Fibroblast of skin of scalp (primary cell): ENCODE measurements at places on chromosomes 5 and 9.

- no peak for DNase-seq
Measured at GRCh38 chr9:27880635-27881034, 307.4 kb upstream of the C9orf72 start.

- peak; percentile 20 for DNase-seq
Measured at GRCh38 chr5:140038373-140038957, 4.6 kb downstream of the NRG2 start.

GRCh38 chr9:93955111-93955980 is at the start of gene BARX1:
Gene BARX1, minus strand, starts transcription at chr9:93955355. Its CDS starts 209 bp downstream, at chr9:93955146.
- DNase-seq: no peak

DNA sequence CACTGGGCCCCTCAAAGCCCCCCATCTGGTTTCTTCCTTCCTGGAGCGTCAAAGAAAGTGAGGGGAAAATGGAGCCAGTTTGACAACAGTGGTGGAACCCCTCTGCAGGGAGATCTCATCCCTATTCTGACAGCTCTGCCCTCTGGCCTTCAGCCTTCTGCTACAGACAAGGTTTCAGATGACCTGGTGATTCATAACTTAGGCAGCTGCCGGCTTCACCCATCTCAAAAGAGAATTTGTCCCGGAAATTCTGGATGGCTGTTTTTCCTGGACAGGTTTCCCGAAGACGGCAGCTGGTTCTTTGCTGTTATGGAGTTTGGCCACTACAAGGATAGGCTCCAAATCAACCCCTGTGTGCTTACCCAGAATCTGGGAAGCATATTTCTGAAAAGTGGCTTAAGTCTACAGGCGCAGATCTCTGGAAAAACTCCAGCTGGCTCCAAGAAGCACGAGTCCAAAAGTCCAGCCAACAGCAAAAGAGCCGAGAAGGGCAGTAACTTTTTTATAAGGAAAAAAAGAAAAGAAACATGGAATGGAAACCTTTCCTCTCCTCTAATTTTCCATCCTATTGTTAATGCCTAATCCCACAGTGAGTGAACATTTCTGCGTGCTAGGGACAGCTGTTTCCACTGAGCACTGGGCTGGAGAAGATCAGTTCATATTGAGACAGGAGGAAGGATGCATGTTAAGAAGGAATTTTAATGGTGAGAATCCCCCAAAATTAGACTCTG is 54.5 kb downstream of the ZNF366 start:
- peak; percentile 86 for DNase-seq

- DNase-seq: no peak
Measured at GRCh38 chr9:111873901-111874300, 22.7 kb upstream of the UGCG start.

DNA sequence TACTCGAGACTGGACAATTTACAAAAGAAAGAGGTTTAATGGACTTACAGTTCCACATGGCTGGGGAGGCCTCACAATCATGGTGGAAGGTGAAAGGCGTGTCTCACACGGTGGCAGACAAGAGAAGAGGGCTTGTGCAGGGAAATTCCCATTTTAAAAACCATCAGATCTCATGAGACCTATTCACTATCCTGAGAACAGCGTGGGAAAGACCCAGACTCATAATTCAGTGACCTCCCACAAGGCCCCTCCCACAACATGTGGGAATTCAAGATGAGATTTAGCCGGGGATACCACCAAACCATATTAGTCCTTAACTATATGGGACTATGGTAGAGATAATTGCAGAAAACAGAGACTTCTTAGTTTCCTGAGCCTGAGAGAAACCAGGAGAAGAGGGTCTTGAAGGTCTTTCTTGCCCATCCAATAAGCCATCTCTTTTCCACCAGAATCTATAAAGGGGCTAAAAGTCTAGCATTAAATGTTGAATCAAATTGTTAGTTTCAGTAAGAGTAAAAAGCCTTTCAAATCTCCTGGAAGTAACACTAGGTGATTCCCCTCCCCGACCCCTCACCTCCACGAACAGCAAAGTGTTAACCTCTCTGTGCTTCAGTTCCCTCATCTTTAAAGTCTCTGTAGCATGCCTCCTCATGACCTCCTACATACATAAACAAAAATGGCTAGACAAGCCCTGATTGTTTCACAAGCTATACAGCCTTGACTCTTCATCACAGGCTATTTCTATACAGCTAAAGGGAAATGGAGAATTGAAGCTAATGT is 259.1 kb downstream of the TMEM167A start:
- DNase-seq: no peak

- no peak for DNase-seq
Measured at GRCh38 chr5:87411586-87411972, 1.2 kb downstream of the CCNH start.

GRCh38 chr9:80948876-80949275 is 740.5 kb downstream of the TLE1 start:
- DNase-seq: no peak

GRCh38 chr9:92381775-92382174 is 22.6 kb downstream of the OGN start:
- DNase-seq: no peak

- DNase-seq: no peak
Measured at GRCh38 chr9:77435277-77435676, 212.8 kb downstream of the GNA14 start.

GRCh38 chr5:111854186-111854585 is 97.2 kb upstream of the NREP start:
- peak; percentile 28 for DNase-seq

GRCh38 chr5:9059920-9060691 is 485.8 kb downstream of the SEMA5A start:
- DNase-seq: peak; percentile 94

- DNase-seq: no peak
Measured at GRCh38 chr5:10518347-10518746, 45.5 kb upstream of the ANKRD33B start.

GRCh38 chr5:131756942-131757341 is 39.9 kb downstream of the FNIP1 start:
- DNase-seq: no peak

GRCh38 chr9:75200892-75201470 is 112.7 kb downstream of the OSTF1 start:
- peak; percentile 37 for DNase-seq

DNA sequence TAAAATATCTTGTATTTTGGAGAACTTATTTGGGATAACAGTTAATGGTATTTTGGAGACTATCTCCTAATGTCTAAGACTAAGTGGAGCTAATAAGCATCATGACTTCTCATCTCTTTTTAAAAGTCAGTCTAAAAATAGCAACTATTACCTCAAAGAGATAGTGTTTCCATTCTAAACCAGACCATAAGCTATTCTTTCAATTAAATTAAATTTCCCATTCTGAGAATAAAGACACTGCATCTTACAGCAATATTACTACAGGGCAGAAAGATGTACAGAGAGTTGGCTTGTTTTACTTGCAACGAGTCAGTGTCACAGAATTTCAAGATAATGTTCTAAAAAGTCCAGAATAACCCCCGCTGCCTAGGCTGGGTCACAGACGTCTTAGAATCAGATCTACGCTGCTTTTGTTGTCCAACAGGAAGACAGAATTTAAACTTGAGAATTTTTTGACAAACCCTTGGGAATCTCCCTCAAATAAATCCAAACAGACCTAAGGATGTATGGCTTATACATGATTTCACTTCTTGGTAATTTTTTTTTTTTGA is 98.9 kb downstream of the USP20 start:
- DNase-seq: peak; percentile 38

GRCh38 chr9:126316085-126316655 is 10.5 kb upstream of the MVB12B start:
- no peak for DNase-seq

DNA sequence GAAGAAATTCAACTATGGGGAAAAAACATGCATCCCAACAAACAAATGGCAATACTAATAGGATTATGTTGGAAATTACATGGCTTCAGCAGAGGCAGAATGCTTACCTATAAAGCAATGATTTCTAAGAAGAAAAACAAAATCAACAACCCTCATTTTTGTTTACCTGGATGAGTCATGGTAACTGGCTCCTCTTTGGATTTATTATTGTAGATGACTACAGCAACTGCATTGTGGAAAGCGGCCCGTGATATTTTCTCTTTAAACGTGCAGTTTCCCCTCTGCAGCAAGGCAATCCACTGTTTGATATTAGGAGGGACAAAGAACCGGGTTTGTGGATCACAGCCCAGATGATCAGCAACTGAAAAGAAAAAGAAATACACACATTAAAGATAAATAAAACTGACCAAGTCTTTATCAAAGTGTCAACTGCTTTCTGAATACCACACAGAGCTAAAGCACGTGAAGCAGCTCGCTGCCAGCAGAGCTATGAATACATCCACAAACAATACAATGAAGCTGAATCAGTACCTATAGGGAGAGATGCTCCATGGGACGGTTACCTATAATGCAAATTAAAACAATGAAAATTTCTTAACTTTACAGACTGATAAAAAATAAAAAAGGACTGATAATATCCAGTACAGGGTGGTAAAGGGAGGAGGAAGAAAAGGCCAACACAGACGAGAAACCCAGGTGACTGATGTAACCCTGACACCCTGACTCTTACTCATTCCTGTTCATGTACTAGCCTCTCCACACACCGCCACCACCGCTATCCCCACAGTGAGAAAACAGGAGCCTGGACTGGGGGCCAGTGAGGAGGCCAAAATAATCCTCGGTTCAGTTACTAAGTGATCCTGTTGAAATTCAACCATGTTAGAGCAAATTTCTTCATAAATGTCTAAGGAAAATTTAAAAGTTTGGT is 31.0 kb downstream of the RNF130 start:
- no peak for DNase-seq

DNA sequence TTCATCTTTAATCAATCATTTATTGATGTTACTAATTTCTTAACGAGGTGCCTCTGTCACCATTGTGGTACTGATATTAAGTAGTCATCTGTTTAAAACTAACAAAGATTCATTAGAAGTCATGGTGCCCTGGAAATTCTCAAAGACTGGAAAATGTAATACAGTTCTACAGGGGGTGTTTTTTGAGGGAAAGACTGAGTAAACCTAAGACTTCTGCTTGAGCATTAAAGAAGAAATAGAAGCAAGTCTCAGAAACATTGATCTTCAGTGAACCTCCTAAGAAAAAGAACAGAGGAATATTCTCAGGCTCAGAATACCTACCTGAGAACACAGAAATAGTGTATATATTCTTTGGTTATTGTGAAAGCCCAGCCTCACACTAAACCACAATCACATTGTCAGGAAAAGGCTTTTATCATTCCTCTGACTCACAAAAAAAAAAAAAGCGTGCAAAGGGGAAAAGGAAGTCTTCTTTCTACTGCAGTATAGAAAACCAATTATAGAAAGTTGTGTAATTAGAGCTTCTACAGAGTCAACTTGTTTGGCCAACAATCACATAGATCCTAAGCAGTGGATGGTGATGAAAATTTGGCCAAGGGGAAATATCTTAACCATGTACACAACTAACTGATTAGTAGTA is 60.8 kb downstream of the HINT1 start:
- no peak for DNase-seq

- peak; percentile 11 for DNase-seq
Measured at GRCh38 chr5:133754575-133755169, 142.3 kb upstream of the FSTL4 start.

DNA sequence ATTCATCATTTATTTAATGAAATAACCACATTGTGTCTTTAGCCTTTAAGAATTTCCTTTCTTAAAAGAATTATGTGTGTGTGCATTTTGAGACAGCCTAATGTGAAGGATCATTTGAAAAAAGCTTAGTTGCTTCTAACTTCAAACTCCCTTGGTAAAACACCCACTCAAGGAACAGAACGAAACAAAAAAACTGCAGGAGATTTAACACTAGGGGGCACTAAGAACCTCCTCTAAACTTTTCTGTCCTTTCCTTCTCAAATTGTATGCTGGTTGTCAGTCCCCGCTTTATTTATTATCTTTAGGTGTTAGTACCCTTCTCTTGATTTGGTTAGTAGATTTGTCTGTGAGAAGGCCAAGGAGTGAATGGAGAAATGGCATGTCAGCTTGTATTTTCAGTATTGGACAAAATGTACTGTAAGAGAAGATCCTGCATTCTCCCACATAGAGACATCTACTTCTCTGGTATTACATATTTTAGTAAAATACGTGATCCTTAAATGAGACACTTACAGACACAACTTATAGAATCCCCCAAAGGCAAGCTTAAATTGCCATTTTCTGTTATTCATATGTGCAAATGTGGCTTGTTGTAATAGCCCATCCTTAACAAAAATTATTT is 229.7 kb downstream of the MRPS30 start:
- peak; percentile 17 for DNase-seq

DNA sequence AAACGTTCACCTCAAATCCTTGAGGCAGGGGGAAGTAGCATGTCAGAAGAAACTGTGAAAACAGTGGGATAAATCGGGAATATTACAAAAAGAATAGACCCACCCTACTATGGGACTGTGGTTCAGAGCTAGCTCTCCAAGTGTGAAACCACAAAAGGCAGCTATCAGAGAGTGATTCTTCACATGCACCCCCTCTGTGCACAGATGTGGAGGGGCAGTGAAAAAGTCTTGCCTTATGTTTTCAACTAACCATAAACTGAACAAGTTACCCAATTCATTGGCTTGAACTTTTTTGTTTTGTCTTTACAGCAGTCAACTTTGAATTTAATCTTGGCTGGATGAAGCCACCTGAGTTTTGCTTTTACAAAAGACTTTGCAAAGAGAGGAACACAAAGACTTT is 98.8 kb upstream of the NR4A3 start:
- no peak for DNase-seq

- DNase-seq: peak; percentile 80
Measured at GRCh38 chr5:34410411-34411139, 245.6 kb upstream of the RAI14 start.

DNA sequence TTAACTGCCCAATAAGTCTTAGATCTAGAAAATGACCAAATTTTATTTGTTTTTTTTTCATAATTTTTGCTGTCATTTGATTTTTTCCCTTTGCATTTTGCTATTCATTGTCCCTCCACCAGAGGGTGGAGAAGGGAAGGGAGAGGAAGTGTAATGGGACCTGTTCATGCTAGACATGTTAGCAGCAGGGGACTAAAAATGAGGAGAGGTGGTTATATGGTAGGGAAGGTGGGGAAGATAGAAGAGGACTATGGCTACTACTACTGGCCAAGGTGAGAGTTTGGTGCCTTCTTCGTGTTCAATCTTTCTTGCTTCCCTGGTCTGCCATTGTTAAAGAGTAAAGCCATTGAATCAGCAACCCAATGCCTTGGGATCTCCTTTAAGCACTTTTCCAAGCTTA is 6.4 kb downstream of the GRIA1 start:
- DNase-seq: peak; percentile 62

GRCh38 chr5:153555420-153556114 is 65.1 kb downstream of the GRIA1 start:
- DNase-seq: no peak

DNA sequence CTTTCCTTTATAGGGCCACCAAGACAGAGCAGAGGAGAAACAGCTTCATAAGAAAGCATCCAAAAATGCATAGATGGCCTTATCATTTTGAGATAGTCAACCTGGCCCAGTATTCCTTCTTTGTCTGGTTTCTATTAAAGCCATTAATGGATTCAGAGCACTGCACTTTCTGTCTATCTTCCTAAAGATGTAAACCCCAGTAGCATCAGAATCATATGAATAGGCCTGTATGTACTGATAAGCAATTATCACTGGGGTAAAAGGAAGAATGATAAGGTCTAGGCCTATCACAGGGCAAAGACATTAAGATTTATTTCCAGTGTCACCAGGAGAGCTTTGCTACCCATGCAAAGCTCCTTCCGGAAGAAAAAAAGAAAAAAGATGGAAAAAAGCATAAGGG is 432.5 kb upstream of the C9orf72 start:
- no peak for DNase-seq

GRCh38 chr9:112408275-112408674 is 28.4 kb downstream of the HSDL2 start:
- DNase-seq: no peak

- no peak for DNase-seq
Measured at GRCh38 chr9:75071530-75072122, 16.3 kb downstream of the NMRK1 start.
